ENCODE measurements at places on chromosomes 6 and 20.

- DNase-seq = peak; percentile 37
Observed at GRCh38 chr6:48111143-48111506, at the start of gene PTCHD4. PTCHD4 (minus strand) TSS chr6:48111197; CDS start chr6:48068957, 42,240 bp downstream.

DNA sequence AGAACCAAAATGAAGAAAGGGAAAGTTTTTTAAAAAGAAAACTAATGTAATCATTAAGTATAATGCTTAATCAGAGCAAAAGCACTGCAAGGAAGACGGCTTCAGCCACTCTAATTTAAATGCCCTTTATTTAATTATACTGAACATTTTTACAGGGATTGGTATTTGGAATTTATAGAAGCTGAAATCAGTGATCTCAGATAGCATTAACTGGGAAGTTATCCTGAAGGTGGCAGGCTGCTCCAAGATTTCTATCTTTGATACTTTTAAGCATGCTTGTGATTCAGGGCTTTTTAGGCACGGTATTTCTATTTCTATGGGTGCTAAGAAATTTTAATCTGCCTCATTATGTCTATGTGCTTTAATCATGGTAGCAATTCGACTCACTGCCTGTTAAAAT is 1.3 kb upstream of the NDUFAF4 start:
- DNase-seq = no peak

- DNase-seq = no peak
Observed at GRCh38 chr6:108133594-108134179, 32.1 kb upstream of the NR2E1 start.

DNA sequence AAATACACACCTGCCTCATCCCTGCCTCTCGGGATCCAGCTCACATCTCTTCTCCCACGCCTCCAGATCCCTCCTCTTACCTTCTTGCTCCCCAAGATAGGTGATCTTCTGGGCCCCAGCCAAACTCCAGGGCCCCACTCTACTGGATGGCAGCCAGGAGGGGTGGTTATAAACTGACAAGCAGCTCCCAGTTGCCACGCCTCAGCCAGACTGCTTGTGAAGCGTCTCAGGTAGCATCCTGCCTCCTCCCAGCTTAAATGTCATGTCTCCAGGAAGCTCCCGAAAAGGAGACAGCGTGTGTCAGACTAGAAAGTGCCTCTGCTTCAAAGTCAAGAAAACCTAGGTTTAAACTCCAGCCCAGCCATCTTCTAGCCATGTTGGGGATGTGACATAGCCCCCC is 114.1 kb downstream of the LRFN2 start:
- DNase-seq = no peak

GRCh38 chr6:134303891-134304290 is 14.0 kb downstream of the SGK1 start:
- no peak for DNase-seq

DNA sequence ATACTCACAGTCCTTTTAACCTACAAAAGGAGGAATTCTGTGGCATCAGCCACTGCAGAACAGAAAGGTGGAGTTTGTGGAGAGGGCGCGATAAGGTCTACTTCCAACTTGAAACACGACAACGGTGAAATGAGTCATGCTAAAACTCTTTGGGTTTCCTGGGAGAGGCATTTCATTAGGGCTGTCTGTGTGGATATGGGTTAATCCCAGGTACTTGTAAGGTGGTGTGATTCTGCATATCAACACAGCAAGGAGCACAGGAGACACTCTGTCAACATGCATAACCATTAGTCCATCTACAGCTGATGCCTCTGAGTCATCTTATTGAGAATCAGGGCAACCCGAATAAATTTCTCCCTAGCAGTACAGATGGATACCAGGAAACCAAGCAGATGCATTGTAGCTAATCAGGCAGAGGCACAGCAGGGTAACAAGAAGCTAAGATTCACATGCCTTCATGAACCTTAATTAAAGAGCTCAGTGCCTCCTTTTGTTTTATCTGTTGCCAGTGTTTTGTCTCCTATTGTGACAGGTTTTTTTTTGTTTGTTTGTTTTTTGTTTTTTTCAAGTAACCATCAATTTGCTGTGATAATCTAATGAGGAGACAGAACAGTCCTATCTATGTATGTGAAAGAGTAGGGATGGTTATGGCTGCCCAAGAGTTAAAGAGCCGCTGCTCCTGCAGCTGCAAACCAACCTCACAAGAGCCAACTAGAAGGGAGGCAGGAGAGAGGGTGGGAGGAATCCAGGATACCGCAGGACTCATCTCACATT is 315.8 kb upstream of the SOX4 start:
- DNase-seq = no peak

DNA sequence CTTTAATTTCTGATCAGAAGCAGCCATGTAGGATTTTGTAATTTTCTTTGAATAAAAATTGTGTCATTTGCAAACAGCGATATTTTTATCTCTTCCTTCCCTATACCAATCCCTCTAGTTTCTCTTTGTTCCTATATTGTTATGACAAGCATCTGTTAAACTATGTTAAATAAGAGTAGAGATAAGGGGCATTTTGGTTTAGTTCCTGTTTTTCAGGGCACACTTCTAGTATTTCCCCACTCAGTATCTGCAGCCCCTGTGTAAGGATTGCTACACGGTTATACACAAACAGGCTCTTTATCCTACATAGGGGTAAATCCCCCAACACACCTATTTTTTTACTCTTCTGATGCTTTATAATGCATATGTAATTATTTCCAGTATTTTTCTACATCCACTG is 42.1 kb downstream of the TRERF1 start:
- DNase-seq = no peak

DNA sequence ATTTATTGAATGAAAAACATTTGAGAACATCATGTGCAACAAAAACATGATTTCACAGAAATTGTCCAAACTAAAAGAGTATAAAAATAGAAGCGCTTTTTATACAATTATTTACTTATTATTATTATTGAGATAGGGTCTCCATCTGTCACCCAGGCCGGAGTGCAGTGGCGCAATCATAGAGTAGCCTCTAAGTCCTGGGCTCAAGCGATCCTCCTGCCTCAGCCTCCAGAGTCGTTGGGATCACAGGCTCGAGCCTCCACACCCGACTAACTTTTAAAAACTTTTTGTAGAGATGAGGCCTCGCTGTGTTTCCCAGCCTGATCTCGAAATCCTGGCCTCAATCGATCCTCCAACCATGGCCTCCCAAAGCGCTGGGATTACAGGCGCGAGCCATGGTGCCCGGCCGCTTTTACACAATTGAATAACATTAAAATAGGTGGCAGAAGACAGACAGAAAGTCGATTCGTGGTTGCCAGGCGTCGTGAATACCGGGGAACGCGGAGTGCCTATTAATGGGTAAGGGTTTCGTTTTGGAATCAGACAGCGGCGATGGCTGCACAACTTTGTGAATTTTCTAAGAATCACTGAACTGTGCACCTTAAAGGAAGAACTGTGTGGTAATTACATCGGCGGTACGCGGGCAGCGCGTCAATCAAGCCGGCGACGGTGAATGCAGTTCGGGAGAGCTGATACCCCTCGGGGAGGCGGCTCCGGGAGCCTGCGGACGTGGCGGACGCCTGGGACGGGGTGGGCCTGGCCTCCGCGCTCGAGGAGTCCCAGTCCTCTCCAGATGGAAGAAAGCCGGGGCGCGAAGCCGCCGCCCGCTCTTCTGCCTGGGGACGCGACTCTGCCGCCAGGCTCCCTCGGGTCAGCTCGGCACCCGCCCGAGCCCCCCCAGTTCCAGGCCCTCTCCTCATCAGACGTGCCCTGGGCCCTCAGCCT is 807 bp downstream of the TBC1D20 start:
- no peak for DNase-seq

DNA sequence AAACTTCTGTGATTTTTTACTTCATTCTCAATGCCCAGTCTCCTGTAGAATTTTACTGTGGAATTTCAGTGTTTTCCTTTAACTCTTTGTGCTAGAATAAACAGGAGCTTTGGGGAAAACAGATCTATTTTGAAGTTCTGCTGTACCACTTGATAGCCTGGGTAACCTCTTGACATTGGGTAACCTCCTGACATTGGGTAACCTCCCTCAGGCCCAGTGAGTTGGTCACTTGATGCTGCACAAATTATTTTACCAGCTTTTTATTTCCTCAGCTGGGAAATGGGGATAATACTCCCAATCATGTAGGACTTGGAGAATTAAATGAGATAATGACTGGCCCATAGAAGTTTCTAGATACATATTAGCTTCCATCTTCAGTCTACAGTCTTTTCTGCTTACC is 137.3 kb upstream of the TOP1 start:
- no peak for DNase-seq

DNA sequence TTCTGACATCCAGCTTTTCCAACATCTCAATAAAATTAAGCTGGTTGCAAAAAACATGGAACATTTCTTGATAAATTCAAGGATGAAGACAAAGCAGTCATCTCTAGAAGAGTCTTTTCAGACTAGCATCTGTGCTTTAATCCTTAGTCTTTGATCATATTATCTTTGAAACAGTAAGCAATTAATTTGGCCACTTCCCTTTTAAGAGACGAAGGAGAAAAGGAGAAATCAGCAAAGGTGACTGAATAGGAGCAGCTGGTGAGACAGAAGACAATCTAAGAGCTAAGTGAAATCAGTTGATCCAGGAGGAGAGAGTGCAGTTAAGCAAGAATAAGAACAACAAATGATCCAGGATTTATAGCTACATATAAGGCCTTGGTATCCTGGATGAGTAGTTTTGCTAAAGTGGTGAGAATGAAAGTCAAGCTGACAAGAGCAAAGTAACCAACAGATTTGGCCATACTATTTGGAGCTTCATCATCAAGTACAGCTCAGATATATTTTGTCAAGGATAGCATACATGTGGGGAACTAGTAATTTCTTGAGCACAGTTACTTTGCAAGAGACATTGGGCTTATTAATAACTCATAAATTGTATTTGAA is 215.5 kb downstream of the ADGB start:
- no peak for DNase-seq

DNA sequence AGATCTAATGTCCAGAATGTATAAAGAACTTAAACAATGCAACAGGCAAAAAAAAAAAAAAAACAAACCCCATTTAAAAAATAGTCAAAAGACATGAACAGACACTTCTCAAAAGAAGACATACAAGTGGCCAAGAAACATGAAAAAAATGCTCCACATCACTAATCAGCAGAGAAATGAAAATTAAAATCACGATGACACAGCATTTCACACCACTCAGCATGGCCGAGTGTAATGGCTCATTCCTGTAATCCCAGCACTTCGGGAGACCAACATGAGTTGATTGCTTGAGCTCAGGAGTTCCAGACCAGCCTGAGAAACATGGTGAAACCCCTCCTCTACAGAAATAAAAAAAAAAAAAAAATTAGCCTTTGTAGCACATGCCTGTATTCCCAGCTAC is 701.4 kb upstream of the NRSN1 start:
- no peak for DNase-seq

DNA sequence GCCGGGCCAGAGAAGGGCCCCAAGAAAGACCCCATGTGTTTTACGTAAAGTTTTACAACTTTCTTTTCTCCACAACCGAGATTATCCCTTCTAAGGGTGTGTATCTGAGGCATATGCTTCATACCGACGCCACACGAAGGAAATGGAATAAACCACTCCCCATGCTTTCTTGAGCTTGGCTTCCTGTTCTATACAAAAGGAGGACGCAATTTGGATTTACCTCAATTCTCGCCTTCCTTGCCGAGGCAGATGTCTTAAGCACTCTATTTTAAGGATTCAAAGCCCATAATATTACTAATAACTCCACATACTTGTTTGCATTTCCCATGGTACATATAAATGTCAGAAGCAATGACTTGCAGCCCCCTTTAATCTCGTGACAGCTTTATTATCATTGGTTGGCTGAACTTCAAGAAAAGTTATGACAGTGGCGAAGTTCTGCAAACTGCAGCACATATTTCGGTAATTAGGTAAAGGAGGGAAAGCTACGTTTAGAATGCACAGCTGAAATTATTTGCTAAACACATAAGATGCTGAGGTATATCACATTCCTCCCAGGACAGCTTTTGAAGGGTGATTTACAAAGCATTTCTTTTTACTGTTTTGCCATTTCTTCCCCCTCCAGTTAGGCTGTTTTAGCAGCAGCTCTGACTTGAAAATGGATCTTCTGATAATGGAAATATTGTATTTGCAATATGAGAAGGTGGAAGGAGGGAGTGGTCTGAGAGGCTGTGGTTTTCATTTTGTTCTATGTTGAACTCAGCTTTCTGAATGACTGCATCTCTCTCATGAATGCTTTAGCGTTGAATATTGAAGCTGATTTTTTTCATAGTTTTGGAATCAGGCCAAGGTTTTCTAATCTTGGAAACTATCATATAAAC is 330.5 kb downstream of the EPHA7 start:
- DNase-seq = no peak

DNA sequence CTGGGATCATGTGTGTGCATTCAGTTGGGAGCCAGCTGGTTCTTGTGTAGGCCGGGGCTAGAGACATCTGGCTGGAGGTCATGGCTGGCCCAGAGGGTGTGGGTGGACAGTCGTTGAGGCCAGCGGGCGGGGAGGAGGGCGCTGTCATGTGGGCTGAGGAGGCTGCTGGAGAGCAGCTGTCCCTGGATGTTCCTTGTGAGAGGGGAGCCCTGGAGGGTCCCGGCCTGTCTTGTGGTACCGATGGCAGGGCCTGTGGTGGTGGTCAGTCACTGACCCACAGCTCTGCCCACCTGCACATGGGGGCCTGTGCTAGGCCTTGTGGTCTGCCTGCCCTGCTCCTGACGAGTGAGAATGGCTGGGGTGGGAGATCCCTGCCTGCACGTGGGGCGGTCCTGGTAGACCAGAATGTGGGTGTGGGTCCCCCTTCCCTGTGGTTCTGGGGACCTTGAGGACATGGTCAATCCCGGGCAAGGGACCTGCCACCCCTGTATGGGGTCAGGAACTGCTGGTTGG is 1.9 kb upstream of the C20orf204 start:
- DNase-seq = no peak

DNA sequence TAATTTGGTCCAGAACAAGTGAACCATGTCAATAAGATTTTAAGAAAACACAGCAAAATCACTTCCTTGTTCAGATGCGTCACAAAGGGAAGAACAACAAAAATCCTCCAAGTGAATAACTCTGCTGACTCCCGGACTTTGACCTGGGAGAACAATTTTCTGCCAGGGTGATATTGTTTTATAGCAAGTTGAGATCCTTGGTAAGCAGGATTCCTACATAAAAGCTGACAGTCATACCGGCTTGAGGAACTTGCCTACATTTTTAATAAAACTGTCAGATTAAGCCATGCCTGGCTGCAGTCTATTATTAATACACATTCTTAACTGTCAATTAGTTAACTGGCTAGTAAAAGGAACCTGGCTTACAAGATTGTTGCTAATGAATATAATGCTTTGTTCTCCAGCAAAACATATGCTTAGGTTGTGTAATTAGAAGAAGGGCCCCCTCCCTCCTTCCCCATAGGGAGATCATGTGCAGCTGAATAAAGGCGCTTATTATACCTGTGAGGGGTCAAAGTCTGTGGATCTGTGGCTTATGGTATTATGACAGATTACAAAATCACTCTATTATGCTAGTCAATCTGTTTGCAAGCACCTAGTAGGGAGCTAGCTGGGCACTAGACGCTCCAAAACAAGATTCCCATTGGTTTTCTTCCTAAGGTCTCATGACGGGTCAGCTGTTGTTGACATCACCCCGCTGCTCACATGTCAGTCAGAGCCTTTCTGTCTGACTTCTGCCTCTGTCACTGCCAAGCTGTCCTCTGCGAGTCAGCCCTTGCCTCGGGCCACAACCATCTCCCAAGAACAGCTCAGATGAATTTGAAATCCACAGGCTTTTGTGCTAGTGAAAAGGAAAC is 44.6 kb upstream of the SEC63 start:
- no peak for DNase-seq

GRCh38 chr6:45655745-45656476 is 278.2 kb upstream of the SUPT3H start:
- DNase-seq = no peak

- no peak for DNase-seq
Observed at GRCh38 chr6:125923366-125923877, 33.1 kb upstream of the HINT3 start.

- DNase-seq = no peak
Observed at GRCh38 chr6:37710616-37711015, 12.9 kb upstream of the MDGA1 start.
